ENCODE measurements at places on chromosomes 11 and 22.

DNA sequence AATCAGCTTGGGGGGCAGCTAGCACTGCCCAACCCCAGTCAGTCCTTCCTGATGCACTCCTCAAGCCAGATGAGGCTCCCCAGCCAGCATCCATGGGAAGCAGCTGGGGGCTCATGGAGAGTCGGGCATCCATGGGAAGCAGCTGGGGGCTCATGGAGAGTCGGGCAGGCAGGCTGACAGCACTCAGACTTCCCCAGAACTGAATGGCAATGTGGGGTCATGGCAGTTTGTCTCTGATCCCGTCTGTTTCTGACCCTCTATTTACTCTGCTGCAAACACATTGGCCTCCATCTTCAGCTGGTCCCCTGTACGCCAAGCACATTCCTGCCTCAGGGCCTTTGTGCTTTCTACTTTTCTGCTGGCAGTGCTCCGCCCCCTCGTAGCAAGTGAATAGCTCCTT lies 314.8 kb downstream of the NTM start:
- DNase-seq, result no peak

GRCh38 chr11:15212876-15213275 lies 98.2 kb downstream of the INSC start:
- no peak for DNase-seq

DNA sequence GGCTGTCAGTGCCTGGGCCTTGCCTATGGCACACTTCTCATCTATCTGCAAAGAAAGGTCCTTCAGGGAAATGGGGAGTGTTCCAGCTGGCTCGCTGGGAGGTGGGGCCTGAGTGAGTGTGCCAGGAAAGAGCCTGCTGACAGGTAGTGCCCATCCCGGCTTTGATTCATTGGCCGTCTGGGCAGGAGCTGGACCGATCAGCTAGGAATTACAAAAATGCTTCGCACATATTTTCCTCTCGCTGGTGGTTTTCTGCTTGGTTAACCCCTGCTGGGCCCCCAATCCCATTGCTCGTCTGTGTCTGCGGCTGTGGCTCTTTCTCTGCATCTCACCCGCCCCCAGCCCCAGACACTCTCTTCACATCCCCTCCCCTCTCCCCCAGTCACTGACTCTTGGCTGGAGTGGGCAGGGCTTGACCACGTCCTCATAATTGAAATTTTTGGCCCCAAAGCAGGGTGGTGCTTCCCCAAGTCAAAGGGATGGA lies 10.8 kb downstream of the LIF start:
- DNase-seq, result peak; percentile 99

GRCh38 chr11:121596195-121597155 lies 143.7 kb upstream of the SORL1-AS1 start:
- DNase-seq, result no peak

DNA sequence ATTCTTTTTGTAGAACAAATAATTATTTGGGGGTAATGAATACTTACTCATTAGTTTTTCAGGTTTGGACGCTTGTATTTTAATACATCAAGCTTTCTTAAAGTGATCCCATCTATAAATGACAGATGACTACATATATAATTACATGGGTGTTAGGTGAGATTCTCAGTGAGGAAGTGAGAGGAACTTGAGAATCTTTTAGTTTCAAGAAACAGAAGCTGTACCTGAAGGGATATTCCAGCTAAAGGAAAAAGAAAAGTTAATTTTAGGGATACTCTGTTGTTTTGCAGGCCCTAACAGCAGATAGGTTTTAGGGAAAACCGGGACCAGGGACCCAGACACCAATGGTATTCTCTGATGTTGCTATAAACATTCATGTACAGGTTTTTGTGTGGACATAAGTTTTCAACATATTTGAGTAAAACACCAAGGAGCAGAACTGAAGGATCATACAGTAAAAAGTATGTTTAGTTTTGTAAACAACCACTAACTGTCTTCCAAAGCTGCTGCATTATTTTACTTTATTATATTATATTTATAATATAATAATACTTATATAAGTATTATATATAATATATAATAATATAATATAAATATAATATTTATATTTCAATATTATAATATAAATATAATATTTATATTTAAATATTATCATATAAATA lies 24.1 kb upstream of the PHOX2A start:
- DNase-seq, result no peak

- DNase-seq, result no peak
Observed at GRCh38 chr11:69669486-69669885, 5.7 kb downstream of the LTO1 start.

DNA sequence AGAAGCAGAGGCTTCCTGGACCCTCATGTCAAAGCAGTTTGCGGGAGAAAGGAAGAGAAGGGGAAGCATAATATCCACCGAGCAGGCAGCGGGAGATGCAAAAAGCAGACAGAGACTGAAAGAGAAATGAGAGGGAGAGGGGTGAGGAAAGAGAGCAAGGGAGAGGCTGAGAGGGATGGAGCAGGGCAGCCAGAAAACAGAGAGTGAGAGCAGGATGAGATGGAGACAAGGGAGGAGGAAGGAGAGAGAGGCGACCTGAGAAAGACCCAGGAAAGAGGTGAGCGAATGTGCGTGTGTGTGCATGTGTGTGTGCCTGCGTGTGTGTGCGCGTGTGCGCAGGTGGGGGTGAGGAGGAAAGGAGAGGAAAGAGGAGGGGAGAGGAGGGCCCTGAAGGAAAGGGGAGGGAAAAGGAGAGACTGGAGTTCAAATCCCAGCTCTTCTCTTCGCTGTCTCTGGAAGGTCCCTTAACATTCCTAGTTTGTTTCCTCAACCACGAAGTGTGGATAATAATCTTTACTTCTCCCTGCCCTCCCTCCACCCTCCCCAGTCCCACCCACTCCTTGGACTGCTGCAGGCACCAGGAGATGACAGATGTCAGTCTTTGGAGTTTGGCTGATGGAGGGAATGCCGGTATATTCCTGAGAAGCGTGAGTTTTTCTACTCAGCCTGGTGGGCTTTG lies 67.9 kb downstream of the ISX start:
- no peak for DNase-seq

- no peak for DNase-seq
Observed at GRCh38 chr11:72631806-72632731, 42.2 kb downstream of the PDE2A start.
